ENCODE measurements at places on chromosomes 7 and 10.

- no peak for DNase-seq
Observed at GRCh38 chr7:1555813-1556543, at the start of gene TMEM184A. Gene TMEM184A (minus strand): TSS chr7:1556205. CDS start chr7:1555484, 721 bp downstream.

- no peak for DNase-seq
Observed at GRCh38 chr10:16545116-16545736, 23.5 kb upstream of the C1QL3 start.

- no peak for DNase-seq
Observed at GRCh38 chr7:155763691-155764437, 48.4 kb downstream of the SHH start.

- no peak for DNase-seq
Observed at GRCh38 chr7:129052441-129052840, 2.5 kb downstream of the TNPO3 start.

GRCh38 chr7:103065667-103066066 lies 8.9 kb downstream of the FBXL13 start:
- peak; percentile 38 for DNase-seq

GRCh38 chr10:106571192-106571946 lies 593.1 kb downstream of the SORCS1 start:
- DNase-seq = no peak

GRCh38 chr10:130016993-130017630 lies 53.0 kb upstream of the EBF3 start:
- no peak for DNase-seq

- DNase-seq = no peak
Observed at GRCh38 chr7:20280475-20281351, 50.0 kb upstream of the ITGB8 start.

- DNase-seq = no peak
Observed at GRCh38 chr7:2097492-2097891, 135.3 kb downstream of the MAD1L1 start.

- no peak for DNase-seq
Observed at GRCh38 chr7:6023974-6024435, 7.2 kb upstream of the ANKRD61 start.

GRCh38 chr10:119413471-119414080 lies 128.9 kb downstream of the RGS10 start:
- no peak for DNase-seq

GRCh38 chr10:79397575-79398303 lies 47.7 kb downstream of the ZCCHC24 start:
- DNase-seq = no peak

GRCh38 chr10:47165168-47165710 lies 134.8 kb upstream of the GDF10 start:
- no peak for DNase-seq

- DNase-seq = no peak
Observed at GRCh38 chr7:27108390-27109127, 6.1 kb upstream of the HOXA2 start.

GRCh38 chr7:70303780-70304179 lies 705.5 kb downstream of the AUTS2 start:
- DNase-seq = no peak

GRCh38 chr10:132595854-132596253 lies 58.3 kb downstream of the INPP5A start:
- no peak for DNase-seq

DNA sequence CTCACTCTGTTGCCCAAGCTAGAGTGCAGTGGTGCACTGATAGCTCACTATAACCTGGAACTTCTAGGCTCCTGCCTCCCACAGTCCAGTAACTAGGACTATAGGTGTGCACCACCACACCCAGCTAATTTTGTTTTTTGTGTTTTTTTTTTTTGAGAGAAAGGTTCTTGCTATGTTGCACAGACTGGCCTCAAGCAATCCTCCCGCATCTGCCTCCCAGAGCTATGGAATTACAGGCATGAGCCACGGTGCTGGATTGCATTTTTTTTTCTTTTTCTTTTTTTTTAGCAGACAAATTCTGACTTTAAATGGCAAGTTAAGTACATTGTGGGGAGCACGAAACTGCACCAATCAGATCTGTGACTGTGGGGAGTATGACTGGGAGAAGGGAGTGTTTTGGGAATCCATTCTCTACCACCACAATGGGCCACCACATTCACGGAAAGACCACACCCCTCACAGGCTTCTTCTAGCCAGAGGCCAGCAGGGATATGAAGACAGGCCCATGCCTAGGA lies 58.1 kb upstream of the MSMB start:
- DNase-seq = no peak

- DNase-seq = no peak
Observed at GRCh38 chr7:64223366-64223765, 4.9 kb upstream of the ZNF679 start.

- DNase-seq = no peak
Observed at GRCh38 chr7:142152076-142152475, 40.6 kb downstream of the MGAM2 start.

- no peak for DNase-seq
Observed at GRCh38 chr10:13086056-13086455, 13.9 kb upstream of the OPTN start.

- DNase-seq = no peak
Observed at GRCh38 chr7:46569133-46569465, 648.0 kb upstream of the IGFBP3 start.

- no peak for DNase-seq
Observed at GRCh38 chr10:96089116-96089515, 41.0 kb upstream of the ZNF518A start.

DNA sequence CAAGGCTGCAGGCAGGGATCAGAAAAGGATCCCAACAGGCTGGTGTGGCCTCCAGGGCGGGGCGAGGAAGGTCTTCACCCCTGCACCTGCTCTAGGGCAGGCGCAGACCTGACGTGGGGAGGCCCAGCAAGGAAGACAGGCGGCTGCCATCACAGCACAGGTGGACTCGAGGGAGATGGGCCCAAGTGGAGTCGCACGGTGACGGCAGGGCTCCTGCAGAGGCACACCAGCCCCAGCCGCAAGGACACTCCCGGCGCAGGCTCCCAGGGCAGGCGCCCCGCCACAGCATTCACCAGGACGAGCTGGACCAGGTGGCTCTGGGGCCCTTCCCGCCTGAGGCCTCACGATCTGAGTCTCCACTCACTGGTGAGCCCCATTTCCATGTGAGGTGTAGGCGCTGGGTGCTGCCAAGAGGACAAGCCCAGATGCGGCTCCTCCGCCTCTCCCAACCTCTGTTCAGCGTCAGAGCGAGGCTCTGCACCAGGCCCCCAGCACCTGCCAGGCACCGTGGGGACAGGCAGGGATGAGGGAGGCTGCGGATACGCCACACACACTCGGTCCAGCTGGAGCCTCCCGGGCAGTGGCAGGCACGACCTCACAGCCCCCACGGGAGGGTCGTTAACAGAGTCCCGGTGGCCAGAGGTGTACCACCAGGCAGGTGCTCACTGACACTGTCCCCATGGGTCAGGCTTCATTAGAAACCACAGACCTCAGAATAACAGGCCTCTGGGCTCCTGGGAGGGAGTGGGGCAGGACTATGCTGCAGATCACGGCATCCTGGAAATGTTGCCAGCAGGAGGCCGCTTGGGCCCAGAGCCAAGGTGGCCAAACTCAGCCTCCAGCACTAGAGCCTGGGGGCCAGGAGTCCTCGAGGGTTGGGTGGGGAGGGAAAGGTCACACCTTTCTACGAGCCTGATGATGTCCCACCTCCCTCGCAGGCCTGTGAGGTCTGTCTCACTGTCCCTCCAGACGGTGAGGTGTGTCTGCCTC lies 111.6 kb downstream of the MAD1L1 start:
- no peak for DNase-seq

DNA sequence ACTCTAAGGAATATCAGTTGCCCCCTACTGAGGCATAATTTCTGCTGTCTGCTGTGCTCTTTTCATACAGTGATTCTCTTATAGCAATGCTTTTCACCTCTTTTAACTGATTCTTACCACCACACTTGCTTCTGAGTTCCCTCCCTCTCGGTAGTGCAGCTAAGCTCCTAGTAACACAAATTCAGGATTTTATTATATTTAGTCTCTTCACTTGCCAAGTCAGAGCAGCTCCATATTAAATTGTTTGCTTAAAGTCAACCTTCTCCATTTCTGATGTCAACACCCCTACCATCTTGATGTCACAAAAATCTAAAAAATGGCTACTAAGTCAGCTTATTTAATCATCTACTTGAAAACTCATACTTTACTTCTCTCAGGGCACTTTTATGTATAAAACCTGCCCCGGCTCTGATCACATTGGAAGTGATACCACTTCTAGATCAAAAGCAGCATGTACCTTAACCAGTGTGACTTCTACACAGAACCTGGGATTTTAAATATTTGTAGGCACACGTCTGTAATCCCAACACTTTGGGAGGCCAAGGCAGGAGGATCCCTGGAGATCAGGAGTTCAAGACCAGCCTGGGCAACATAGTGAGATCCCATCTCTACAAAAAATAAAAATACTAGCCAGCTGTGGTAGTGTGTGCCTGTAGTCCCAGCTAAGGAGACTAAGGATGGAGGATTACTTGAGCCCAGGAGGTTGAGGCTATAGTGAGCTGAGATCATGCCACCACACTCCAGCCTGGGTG lies 55.3 kb downstream of the GDI2 start:
- DNase-seq = no peak

- DNase-seq = no peak
Observed at GRCh38 chr7:44391746-44392617, 66.6 kb upstream of the CAMK2B start.

DNA sequence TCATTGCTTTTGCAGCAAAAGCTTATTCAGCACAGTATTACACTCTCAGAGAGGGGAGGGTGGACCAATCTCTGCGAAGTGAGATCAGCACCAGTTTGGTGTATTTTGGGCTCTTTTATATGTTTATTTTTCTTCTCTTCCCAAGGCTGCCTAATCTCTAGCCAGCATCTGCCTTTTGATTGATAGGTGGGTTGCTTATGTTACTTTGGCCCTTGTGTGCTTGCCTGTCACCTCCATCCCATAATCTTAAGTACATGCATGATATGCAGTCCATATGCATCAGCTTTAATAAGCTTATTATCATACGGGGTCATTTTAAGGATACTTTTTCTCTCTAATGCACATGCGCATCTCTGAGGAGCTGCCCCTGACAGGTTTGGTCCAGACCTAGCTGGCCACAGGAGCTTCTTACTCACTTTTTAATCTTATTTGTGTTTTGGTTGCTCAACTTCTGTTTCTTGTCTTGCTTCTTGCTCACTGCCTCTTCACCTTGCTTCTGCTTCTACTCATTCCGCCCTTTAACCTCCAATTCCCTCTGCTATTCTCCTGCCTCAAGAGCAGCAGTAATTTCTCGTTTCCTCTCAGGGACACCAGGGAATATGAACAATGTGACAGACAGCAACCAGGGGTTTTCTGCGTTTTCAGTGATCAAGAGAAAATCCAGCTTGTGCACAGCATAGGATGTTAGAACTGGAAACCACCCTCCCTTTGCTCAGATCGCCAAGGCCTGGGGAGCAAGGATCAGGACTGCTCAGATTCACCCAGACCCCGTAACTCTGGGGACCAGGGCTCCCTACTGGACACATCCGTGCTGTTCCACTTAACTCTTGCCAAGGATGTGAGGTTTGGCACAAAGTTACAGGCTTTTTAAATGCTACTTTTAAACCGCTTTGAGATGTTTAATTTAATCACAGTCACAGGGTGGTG lies 10.0 kb downstream of the RGR start:
- no peak for DNase-seq

DNA sequence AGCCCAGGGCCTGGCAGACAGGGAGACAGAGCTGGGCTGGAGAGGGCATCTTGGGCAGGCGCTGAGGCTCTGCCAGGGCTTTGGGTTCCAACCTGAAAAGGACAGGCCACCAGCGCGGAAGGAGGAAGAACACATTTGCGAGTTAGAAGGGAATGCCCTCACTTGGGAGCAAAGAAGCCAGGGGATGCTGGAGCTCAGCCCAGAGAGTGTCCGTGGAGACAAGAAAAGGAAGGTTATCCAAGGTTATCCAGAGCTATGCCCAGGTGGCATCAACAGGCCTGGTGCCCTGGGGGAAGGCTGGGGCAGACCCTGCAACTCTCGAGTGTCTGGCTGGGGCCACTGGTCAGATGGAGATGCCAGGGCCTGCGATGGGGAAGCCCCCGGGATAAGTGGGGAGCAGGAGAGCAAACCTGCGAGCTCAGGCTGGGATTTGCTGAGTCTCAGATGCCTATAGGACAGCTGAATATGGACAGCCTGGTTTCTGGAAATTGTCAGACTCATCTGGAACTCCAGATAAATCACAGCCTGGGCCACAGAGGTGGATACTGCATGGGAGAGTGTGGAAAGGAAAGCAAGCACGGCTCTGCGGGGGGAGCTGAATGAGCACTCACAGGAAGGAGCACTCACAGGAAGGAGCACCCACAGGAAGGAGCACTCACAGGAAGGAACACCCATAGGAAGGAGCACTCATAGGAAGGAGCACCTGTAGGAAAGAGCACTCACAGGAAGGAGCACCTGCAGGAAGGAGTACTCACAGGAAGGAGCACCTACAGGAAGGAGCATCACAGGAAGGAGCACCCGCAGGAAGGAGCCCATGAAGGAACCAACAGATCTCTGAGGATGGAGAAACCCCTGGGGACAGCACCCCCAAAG lies 152.1 kb downstream of the ADAM12 start:
- DNase-seq = no peak

DNA sequence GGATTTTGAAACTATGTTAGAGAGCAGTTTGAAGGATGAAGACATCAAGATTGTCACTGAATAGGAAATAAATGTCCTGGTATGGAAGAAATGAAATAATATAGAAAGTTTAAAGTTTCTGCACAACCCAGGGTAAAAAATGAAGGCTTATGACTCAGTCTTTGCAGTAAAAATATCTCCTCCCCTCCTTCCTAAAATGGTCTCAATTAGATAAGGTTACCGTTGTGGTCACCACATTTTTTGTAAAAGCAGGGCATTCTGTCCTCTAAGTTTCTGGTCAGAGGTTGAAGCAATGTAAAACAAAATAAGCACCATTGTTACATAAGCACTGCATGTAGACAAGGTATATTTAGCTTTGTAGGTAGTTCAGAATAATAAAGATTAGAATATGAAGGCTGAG lies 403.5 kb downstream of the SUGCT start:
- DNase-seq = no peak

All from stimulated activated CD4-positive, alpha-beta T cell treated with anti-CD3 and anti-CD28 coated beads, TNF-alpha, amount 100 ng/mL, for 24 hours (primary cell).